ENCODE measurements at places on chromosomes 5 and 9.

- DNase-seq, result no peak
These were observed 20.0 kb downstream of the MOCS2 start for GRCh38 chr5:53089481-53089991.

DNA sequence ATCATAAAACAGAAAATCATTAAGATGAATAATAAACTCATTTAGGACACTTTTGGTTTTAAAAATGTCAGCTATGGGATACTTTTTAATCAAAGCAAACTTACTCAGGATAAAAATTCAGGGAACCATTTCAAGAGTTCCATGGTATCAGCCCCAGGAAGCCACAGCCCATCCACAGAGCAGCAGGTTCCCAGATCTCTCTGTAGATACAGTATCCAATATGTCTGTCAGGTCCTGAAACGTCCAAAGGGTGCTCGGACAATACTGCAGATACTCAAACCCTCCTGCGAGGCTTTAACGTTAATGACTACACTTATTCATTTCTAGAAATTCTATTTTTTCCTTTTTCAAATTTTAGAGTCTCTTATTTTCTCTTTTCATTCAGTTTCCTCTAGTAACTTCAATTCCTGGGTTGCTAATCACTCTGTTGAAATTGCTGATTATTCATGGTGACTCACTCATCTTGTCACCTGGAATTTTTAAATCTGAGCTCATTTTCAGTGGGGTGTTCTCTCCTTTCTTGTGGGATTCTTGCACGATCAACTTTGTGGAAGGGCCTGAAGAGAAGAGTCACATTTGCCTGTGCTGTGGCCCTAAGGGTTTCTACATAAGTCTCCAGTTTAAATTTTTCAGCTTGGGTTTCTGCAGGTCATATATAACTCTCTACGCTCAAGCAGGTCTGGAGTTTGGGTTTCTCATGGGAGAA is 435.8 kb downstream of the CTNND2 start:
- no peak for DNase-seq

- DNase-seq, result peak; percentile 21
These were observed 31.0 kb upstream of the SHISAL2B start for GRCh38 chr5:64659289-64659688.

DNA sequence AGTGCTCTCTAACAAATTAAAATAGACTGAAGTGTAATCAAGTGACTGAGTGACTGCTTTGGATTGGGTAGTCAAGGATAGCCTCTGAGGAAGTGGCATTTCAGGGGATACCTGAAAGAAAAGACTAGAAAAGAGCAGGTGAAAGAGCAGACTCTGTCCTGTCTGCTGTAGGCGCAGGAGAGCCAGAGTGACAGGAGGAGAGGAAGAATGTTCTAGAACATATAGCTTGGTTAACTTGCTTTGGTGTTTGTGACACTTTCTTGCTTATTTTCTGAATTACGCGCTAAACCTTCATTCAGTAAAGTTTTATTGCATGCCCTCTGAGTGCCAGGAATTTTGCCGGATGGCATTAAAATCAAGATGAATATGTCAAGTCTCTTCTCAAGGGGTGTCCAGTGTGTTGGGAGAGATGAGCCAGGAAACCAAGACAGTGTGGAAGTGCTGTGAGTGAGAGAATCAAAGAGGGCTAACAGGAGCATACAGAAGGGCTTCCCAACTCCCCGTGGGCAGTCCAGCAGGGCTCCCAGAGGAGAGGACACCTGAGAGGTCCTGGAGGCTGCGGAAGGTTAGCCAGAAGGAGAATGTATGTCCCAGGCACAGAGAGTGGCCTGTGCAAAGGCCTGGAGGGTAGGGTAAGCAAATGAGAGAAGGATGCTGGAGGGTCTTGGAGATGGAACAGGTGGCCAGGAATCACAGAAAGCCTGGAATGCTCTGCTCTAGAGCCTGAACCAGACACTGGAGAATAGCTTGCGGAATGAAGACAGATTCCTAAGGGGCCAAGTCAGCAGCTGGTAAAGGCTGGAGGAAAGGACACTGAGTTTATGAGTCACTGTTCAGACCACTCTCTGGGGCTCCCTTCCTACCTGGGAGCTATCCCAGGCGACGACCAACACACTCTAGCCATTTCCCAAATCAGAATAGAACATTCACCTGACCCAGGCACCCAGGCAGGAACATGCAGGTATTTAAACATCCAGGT is 59.3 kb downstream of the SLC22A5 start:
- DNase-seq, result no peak

GRCh38 chr5:137753691-137754187 is 424 bp downstream of the HNRNPA0 start:
- peak; percentile 51 for DNase-seq

- no peak for DNase-seq
These were observed 30.5 kb upstream of the CKMT2 start for GRCh38 chr5:81202655-81203054.

- DNase-seq, result no peak
These were observed 3.0 kb downstream of the LECT2 start for GRCh38 chr5:135951807-135952206.

DNA sequence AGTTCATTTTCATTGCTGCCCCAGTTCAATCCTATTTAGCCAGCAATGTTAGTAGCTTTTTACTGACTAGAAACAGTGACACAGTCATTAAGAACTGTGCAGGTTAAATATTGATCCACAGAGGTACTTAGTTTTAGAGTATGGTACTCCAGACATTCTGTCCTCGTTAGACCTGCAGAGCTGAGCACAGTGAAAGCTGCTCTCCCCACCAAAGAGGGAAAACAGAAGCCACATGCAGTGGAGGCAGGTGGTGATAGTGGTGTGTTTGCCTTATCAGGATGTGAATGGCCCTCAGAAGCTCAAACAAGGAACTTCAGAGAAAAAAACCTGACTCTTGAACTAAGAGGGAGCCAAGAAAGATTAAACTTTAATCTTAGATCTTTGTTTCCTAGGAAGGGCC is 75.5 kb downstream of the UNC13B start:
- no peak for DNase-seq

- no peak for DNase-seq
These were observed 145.7 kb downstream of the IRX1 start for GRCh38 chr5:3741374-3741770.

DNA sequence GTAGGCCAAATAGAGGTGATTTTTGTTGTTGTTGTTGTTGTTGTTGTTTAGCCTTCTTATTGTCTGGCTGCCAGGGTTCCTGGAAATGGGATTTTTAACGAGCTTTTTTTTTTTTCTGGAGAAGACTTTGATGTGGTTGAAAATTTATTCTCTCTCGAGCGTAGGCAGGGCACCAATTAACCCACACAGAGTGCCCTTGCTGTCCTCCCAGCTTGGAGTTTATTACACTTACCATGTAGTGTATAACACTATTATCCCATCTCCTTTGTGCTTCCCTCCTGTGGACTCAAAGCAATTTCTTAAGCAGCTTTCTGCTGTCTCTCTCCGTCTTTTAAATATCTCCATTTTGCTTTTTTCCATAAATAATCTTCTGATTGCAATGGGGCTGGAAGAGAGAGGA is 57.4 kb downstream of the OR2K2 start:
- DNase-seq, result no peak

- no peak for DNase-seq
These were observed 261.8 kb upstream of the RFX3 start for GRCh38 chr9:3787628-3788027.

GRCh38 chr9:123998970-123999621 is 12.5 kb upstream of the LHX2 start:
- no peak for DNase-seq

- DNase-seq, result no peak
These were observed 476.6 kb upstream of the SGCD start for GRCh38 chr5:155850370-155850769.

- no peak for DNase-seq
These were observed 112.1 kb downstream of the NUDT12 start for GRCh38 chr5:103450333-103451061.

DNA sequence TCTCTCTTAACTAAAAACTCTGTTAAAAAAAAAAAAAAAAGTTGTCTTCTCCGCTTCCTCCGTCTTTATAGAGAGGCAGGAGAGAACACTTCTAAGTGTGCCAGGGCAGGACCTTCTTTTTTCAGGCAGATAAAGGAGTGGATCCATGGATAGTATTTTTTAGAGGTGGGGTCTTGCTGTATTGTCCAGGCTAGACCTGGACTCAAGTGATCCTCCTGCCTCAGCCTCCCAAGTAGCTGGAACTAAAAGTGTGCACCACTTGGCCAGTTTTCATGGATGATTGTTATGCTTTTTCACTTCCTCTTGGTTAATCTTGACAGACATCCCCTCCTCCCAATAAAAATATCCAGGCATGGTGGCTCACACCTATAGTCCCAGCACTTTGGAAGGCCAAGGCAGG is 20.0 kb upstream of the GNE start:
- no peak for DNase-seq

DNA sequence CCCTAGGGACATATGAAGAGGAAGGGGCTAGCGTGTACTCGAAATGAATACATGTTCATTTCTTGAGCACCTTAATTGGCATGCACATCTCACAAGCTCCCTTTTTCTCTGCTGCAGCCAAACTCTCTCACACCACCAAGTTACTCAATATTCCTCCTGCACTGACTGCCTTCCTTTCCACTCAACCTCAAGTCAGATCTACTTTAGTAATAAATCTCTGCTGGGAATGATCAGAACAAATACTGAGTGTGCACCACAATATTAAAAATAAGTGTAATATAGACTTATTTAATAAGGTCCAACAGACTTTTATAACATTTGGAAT is 995.8 kb upstream of the WWC1 start:
- no peak for DNase-seq

GRCh38 chr9:36905101-36906066 is 128.7 kb downstream of the PAX5 start:
- DNase-seq, result no peak

DNA sequence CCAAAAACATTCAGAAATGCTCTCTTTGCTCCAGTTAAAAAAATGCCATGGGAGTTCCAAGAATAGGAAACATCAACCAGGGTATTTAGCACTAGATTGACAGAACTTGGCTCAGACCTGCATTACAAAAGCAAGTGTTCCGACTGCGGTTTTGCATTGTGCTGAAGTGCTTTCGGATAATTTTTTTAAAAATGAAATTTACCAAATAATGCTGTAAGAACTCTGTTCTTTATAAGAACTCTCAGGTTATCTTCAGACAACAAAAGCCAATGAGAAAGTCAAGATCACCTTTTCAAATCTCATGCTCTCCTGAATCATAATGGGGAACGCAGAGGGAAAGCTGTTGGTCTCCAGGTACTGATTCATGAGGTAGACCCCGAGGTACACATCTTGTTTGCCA is 483 bp upstream of the PLPP6 start:
- no peak for DNase-seq

- DNase-seq, result no peak
These were observed 127.1 kb upstream of the CCNH start for GRCh38 chr5:87539839-87540238.

DNA sequence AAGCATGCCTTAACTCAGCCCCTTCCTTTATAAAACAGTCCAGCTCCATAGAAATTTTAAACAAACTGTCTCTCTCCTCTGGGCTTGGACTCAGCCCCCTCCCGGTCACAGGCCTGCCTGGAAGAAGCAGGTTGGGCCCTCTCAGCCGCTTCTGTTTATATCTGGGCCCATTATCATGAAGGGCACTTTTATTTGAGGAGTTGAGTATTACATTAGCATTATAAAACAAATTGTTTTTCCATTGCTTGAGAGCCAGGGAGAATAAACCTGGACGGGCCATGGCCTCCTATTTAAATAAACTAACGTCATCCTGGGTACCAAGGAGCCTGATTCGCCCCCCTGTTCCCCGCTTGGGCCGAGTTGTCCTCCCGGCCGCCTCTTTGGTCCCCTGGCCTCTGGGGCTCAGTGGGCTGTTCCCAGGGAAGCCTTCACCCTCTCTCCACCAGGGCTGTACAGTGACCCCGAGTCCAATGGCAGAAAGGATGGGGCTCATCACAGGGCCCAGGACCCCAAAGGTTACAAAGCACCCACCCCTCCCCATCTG is 13.2 kb downstream of the IRX2 start:
- DNase-seq, result no peak

- DNase-seq, result no peak
These were observed 110.7 kb upstream of the IL12B start for GRCh38 chr5:159440968-159441367.

GRCh38 chr5:33934176-33934575 is 2.0 kb upstream of the RXFP3 start:
- no peak for DNase-seq

DNA sequence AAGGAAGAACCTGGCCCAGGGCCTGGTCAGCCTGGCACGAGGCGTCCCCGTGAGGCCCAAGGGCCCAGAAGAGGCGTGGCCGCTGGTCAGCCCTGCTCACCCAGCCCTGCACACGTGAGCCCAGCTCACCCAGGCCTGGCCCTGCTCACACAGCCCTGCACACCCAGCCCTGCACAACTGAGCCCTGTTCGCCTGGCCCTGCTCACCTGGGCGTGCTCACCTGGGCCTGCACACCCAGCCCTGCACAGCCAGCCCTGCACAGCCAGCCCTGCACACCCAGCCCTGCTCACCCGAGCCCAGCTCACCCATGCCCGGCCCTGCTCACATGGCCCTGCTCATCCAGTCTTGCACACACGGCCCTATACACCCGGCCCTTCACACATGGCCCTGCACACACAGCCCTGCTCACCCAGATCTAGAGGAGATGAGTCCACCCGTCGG is 2.1 kb downstream of the ZDHHC11 start:
- no peak for DNase-seq

GRCh38 chr5:133324926-133325325 is 273.1 kb downstream of the HSPA4 start:
- no peak for DNase-seq

DNA sequence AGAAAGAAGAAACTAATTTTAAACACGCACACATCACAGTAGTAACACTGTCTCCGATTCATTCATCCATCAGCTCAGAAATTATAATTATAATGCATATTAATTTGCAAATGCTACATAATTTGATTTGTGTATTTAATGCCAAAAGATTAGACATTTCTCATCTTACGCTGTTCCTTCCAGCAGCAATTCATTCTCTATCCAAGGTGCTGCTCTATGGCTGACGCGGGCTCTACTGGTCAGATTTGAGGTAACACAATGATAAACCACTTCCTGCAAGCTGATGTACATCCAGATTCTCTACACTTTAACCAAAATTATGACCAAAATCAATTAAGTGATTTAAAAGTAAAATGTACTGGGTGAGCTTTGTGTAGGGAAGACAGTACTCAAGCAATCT is 77.9 kb upstream of the ICE1 start:
- no peak for DNase-seq

GRCh38 chr5:151684690-151685361 is 1.9 kb downstream of the SPARC start:
- peak; percentile 50 for DNase-seq

- DNase-seq, result no peak
These were observed 16.0 kb upstream of the GOLPH3 start for GRCh38 chr5:32190095-32190494.

- DNase-seq, result no peak
These were observed 565.5 kb upstream of the SGCD start for GRCh38 chr5:155761502-155761901.

GRCh38 chr5:138032028-138032571 is 779 bp downstream of the FAM13B start:
- DNase-seq, result peak; percentile 76

- peak; percentile 98 for DNase-seq
These were observed 65.4 kb upstream of the ARAP3 start for GRCh38 chr5:141747152-141748141.

GRCh38 chr9:22084336-22085035 is 75.4 kb upstream of the CDKN2B start:
- no peak for DNase-seq
